Cerebellar nuclear complex (tissue), 1 donor: ENCODE measurements at places on chromosomes 4 and X.

- DNase-seq = no peak
These were observed 15.3 kb downstream of the LARP7 start for GRCh38 chr4:112652216-112652615.

DNA sequence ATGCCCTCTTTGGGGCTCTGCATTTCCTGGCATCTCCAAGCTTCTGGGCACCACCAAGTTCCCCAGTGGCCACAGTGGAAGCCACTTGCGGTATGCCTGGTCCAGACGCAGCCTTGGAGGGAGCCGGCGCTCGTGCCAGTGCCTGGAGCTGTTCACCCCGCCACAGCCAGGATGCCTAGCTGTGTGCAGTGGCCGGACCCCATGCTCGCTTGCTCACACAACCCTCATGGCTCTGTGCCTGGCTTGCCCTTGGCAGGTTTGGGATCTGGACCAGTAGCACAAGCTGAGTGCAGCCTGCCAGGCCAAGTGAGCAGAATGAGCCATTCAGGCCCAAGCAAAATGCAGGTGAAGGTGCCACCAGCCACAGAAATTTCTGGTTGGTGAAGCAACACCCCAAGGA lies 283.5 kb downstream of the EVC2 start:
- DNase-seq = no peak

GRCh38 chr4:79864500-79865200 lies 208.4 kb downstream of the ANTXR2 start:
- DNase-seq = no peak

- no peak for DNase-seq
These were observed 11.3 kb downstream of the SLC38A5 start for GRCh38 chrX:48458711-48459110.

DNA sequence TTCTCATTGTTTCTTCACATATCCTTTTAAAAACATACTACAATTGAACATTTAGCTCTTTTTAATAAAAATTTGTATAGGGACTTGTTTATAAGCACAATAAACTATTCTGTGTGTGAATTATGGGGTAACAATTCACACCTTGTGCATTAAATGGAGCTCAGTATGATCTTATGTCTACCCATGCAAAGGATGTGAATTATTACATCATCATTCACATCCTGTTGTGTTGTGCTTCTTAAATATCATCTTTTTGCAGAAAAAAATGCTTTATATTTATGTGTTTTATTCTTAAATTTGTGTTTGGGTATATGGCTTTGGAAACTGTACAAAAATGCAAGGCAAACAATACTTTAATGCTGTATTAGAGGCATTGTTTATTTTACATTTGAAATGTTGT lies 96.7 kb upstream of the PABPC4L start:
- DNase-seq = no peak

DNA sequence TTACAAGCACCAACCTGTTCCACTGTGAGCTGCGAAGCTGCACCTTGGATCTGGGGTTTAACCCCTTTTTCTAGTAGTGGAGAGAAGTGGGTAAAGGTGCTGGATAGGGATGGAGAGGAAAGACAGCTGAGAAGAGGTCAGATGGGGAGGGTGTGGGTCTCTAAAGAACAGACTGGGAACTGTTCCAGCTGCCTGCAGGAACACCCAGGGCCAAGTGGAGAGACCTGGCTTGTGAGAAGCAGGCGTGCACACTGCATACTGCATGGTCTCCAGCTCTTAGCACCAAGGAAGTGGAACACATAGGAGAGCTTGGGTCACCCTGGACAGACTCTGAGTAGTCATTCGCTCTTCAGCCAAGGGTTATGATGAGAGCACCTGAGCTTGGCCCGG lies 16.1 kb downstream of the BCOR start:
- no peak for DNase-seq

GRCh38 chr4:8920289-8920965 lies 48.8 kb upstream of the HMX1 start:
- no peak for DNase-seq

GRCh38 chr4:123599061-123599919 lies 202.7 kb downstream of the SPRY1 start:
- no peak for DNase-seq

DNA sequence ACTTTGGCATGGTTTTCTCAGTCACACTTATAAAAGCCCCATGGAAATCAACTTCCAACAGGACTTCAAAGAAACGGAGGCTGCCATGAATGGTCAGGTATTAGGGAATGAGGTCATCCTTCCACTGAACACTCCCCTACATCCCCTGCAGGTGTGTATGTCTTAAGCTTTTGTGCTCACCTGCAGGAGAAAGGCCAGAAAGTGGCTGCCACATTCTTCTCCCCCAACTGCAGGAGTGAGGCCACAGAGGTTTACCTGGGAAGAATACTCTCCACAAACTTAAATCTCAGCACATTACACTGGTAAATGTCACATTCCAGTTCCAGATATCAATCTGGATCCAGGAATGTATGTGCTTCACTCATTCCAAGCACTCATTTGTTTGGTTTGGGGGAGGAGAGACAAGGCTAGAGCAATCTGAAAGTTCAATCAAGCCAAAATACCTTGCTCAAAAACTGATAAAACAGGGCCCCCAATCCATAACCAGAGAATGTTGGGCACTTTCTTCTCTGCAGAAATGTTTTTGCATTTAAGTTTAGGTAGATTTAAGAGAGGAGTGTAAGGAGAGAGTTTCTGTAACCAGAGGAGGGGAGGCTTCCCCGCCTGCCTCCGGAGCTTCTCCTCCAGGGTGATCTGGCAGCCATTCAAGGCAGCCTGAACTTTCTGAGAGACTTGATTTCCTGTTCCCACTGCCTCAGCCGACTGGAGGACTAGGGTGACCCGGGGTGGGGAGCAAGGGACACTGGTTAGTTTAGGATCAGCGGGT lies 15.4 kb downstream of the FAM9C start:
- DNase-seq = no peak

DNA sequence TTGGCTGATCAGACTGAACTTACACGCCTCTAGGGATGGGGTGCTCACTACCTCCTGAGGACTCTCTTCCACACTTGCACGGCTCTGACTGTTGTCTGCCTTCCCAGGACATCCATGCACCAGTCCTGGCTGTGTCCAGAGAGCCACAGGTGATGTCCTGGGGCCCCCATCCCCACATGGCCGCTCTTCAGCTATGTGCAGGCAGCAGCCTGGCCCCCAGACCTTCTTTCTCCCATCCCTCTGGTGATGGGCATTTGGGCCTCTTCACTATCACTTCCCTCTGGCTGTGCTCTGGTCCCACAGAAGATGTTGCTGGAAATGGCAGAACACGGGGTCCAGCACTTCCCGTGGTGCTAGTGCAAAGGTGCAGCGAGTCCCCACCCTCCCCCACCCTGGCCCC lies 40.9 kb upstream of the HMX1 start:
- DNase-seq = no peak

DNA sequence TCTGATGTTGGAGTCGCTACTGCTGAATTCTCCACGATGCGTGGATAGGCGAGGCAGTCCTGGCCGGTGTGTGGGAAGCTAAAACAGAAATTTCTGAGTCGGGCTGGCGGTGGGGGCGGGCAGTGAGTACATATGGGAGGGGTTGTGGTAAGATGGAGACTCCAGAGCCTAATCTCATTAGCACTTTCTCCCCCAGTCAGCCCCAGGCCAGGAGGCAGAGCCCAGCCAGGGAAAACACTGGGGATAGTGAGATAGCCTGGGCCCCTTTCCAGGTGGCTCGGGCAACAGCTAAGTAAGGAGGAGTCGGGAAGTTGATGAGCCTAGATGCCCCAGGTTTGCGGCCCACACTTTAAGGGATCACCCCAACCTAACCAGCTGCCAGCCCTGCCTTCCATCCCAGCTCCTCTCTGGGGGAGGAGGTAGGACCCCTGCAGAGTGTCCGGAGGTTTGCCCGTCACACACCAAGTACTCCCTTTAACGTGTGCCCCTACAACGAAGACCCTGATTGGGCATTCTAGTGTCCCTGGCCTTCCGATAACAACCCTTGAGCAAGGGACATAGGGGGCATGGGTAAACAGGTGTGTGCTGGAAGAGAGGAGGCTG lies 2.4 kb upstream of the LOC101059915 start:
- no peak for DNase-seq

DNA sequence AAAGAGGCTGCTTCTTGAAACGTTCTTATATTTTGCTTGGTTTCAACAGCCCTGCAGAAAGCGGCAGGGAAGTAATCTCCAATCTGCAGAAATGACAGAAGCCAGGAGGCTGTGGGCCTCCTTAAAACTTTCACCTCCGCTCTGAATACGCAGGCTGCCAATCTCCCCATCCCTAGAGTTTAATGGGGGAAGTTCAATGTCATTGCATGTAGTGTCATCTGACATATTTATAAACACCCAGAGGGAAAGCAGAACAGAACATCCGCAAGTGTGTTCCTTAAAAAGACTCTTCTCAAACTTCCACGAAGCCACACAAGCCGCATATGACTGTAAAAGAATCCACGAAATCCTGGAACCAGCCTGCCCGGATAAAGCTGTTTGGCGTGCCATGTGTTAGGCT lies 148.8 kb upstream of the TBL1X start:
- DNase-seq = no peak

DNA sequence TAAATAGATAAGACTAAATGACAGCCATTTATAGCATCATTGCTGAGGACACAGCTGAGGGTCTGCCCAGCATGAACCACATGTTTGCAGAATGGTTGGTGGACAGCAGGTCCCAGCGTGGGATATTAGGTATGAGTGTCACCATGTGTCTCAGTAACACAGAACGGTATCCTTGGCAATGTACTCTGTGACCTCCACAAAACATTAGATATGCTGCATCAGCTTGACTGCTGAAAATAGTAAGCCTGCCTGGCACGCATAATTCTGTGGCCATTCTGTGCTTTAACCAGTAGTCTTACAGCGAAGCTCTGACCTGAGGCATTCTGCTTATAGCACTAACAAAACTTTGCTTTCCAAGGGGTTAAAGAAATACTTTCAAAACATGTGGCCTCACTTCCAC lies 32.0 kb downstream of the LIMCH1 start:
- peak; percentile 52 for DNase-seq
